ENCODE measurements at places on chromosomes 13 and 19.

- DNase-seq, result no peak
These were observed 266.3 kb downstream of the KLF5 start for GRCh38 chr13:73324842-73325722.

DNA sequence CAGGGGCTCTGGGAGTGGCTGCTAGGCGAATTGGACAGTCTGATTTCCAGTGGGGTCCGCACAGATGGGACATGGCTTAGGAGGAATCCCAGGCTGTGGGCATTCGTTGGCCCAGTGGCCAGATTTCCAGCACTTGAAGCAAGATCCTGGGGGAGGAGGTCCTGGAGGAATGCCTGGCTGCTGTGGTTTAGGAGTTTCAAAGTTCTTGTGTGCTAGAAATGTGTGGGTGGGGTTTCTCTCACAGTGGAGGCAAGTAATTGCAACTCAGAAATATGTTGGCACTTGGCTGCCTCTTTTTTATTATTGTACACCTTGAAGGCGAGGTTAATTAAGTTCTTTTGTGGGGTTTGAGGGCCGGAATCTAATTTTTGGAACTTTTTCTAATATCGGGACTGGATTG is 17.1 kb downstream of the IGFL3 start:
- DNase-seq, result no peak

GRCh38 chr13:51559946-51560735 is 24.1 kb upstream of the WDFY2 start:
- DNase-seq, result no peak

GRCh38 chr19:42596391-42597072 is 1.8 kb upstream of the CEACAM8 start:
- peak; percentile 16 for DNase-seq

GRCh38 chr19:8702350-8702749 is 3.8 kb upstream of the ACTL9 start:
- peak; percentile 12 for DNase-seq

DNA sequence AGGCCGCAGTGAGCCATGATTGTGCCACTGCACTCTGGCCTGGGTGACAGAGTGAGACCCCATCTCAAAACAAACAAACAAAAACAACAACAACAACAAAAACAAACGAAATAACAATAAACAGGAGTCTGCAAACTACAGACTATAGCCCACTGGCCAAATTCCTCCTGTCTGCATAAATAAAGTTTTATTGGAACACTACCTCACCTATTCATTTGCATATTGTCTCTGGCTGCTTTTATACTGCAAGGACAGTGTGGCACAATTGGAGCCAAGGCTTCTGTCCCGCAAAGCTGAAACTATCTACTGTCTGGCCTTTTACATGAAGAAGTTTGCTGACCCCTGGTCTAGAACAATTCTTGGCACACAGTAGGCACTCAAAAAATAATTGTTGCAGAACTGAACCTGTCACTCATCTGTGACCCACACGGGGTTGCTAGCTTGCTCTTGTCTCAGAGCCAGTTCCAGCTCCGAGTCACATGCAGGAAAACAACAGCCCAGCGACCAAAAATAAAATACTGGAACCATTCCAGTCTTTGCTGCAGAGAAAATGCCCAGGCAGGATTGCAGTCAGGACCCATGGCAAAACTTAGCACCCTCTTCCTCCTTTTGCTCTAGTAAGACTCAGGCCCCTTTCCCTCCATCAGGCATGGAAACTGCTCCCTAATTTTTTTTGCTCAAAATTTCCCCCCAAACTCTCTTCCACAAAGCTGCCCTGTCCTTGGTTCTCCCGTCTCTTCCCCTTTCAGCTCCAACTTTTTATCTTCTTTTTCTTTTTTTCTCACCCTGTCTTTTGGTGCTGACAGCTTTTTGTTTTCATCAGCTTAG is 4.8 kb upstream of the MYH14 start:
- no peak for DNase-seq

- DNase-seq, result no peak
These were observed 47.8 kb upstream of the KPNA3 start for GRCh38 chr13:49840266-49840665.

GRCh38 chr19:35899547-35900214 is 659 bp downstream of the NFKBID start:
- DNase-seq, result peak; percentile 79

DNA sequence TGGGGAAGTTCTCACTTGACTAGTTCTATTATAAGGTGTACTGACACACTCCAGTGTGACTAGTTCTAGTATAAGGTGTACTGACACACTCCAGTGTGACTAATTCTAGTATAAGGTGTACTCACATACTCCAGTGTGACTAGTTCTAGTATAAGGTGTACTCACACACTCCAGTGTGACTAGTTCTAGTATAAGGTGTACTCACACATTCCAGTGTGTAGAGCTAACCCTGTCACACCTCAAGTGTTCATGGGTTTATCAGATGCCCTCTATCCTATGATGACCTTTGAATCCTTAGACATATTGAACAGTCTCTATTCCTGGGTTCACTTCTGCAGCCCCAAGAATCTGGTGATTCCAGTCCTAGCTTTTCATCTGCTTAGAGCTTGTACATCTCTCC is 54.6 kb upstream of the MYO16 start:
- no peak for DNase-seq

- DNase-seq, result no peak
These were observed at the start of gene MYH14 for GRCh38 chr19:50203281-50204080. Gene MYH14, plus strand, starts transcription at chr19:50203622. Its CDS starts 6,744 bp downstream, at chr19:50210366.

- no peak for DNase-seq
These were observed 23.6 kb upstream of the CCDC124 start for GRCh38 chr19:17909003-17909732.

DNA sequence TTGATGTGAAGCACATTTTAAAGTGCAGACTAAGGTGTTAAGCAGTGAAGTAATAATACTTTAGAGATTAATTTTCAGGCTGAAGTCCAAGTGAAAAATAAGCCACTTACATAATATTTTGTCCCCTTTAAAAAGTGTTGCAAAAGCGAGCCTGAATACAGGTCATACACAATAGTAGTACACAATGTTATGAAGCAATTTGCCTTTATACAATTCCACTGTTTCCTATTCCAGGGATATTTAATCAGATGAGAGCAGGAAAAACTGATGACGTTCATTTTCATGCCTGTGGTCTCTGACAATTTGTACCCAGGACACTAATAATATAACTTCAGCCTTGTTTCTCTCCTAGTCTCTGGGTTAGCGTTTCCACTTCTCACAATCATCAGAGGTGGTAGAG is 916.7 kb downstream of the PCDH9 start:
- no peak for DNase-seq

All from activated effector memory CD4-positive, alpha-beta T cell treated with Interleukin-2 at 50 U/mL for 16 hours (primary cell).